Activated CD4-positive, alpha-beta memory T cell treated with anti-CD3 and anti-CD28 coated beads for 36 hours (primary cell): ENCODE measurements at places on chromosomes 12 and 14.
A peak's percentile ranks its signal among the peaks of the same experiment; 100 is the strongest.

GRCh38 chr12:14257734-14258574 lies 107.5 kb upstream of the ATF7IP start:
- H3K4me1 ChIP-seq, result peaks cover 45% of the 10 kb centered on the region
- peaks cover 8% of the 10 kb centered on the region for H3K36me3 ChIP-seq
- no peaks in the 10 kb centered on the region for H3K27me3 ChIP-seq

DNA sequence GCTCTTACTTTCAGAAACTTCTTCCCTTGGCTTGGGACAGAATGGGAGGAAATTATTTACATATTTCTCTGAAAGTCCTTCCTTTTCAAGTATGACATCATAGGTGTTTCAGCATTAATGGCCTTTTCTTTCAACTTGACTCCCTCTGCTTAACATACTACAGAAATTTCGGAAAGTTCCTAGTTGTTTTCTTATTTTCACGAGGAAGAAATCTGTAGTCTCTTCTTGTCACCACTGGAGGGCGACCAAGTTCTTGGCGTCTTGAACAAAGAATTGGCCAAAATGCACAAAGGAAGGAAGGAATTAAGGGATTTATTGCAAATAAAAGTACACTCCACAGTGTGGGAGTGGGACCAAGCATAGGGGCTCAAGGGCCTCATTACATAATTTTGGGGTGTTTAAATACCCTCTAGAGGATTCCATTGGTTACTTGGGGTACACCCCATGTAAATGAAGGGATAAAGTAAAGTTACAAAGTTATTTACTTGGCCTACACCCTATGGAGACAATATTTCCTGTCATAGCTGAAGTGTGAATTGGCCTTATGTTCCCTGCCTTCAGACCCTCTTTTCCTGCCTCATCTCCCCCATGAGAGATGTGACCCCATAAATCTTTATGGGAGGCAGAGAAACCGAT lies 70.4 kb downstream of the RPL10L start:
- H3K27ac ChIP-seq, result no peak overlapping the region
- no peaks in the 10 kb centered on the region for H3K36me3 ChIP-seq
- H3K4me3 ChIP-seq, result no peak overlapping the region

DNA sequence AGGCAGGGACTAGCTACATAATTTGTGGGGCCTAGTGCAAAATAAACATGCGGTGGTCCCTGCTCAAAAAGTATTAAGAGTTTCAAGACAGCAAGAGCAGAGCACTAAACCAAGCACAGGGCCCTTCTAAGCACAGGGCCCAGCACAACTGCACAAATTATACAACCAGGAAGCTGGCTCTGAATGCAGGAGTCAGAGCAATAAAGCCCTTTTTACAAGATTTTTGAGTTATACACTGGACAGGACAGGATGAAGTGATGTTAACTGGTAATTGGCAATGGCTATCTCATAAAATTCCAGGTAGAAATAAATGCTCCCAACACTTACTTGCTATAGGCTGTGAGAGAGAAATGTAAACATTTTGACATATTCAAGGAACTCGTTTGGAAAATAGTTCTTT lies 86.2 kb upstream of the GPHB5 start:
- no peak overlapping the region for H3K27ac ChIP-seq
- H3K4me1 ChIP-seq, result peaks cover 6% of the 10 kb centered on the region
- H3K4me3 ChIP-seq, result no peak overlapping the region
- H3K36me3 ChIP-seq, result peaks cover 16% of the 10 kb centered on the region

DNA sequence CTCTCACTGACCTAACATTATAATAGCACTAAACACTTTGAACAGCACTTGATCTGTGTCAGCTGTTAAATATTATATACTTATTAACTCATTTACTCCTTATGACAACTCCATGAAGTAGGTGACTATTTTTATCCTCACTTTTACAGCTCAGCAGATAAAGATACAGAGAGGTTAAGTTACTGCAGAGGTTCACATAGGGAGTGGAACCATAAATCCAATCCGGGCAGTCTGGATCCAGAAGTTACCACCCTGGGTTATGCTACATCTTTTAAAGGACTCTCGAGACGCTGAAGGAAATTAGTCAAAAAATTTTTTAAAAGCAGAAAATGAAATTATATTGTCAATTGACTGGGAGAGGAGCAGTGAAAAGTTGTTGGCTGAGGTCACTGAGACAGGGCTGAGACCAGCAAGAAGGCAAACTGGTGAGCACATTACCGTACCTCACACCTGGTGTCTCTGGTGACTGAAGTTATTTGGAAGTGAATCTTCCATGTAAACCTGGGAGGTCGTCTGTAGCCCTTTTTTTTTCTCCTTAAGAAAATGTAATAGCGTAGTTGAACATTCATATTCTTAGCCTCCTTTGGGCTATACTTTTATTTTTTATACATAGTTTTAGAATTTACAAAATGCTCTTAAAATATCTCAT lies 1.2 kb upstream of the RIMKLB start:
- peak overlapping the region; percentile 92 for H3K4me3 ChIP-seq
- H3K27ac ChIP-seq, result no peak overlapping the region
- H3K27me3 ChIP-seq, result no peaks in the 10 kb centered on the region
- no peak for DNase-seq

DNA sequence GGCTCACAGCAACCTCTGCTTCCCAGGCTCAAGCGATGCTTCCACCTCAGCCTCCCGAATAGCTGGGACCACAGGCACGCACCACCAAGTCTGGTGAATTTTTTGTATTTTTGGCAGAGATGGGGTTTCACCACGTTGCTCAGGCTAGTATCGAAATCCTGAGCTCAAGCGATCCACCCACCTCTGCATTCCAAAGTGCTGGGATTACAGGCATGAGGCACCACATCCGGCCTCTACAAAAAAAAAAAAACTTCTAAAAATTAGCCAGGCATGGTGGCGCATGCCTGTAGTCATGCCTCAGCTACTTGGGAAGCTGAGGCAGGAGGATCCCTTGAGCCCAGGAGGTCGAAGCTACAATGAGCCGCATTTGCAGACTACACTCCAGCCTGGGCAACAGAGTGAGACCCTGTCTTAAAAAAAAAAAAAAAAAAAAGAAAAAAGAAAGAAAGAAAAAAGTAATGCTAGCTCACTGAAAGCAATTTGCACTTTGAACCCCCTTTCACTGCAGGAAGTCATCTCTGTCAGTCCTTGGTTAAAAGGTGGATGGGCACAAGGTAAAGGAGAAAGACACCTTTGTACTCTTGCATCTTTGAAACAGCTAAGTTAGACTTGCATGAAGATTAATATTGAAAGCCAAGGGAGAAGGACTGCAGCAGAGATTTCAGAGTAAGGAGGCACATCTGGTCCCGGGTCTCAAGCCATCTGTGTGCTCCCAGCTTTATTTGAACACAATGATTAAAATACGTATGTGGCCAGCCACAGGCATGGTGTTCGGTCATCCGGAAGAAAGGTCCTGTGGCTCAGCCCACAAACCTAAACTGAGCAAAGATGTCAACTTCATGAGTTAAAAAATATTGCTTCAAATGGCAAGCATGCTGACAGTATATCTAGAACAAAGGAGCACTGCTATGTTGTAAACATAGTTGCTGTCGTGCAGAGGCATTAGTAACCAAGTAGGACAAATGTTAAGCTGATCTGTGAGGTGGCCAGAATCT lies 103.8 kb upstream of the HMGA2 start:
- peaks cover 8% of the 10 kb centered on the region for H3K27me3 ChIP-seq
- H3K36me3 ChIP-seq, result no peaks in the 10 kb centered on the region
- no peak overlapping the region for H3K4me3 ChIP-seq
- no peak overlapping the region for H3K27ac ChIP-seq
- no peaks in the 10 kb centered on the region for H3K4me1 ChIP-seq

GRCh38 chr14:56145181-56145769 lies 27.1 kb downstream of the PELI2 start:
- DNase-seq, result no peak
- H3K36me3 ChIP-seq, result peaks cover 3% of the 10 kb centered on the region
- no peaks in the 10 kb centered on the region for H3K27me3 ChIP-seq
